Stimulated activated CD8-positive, alpha-beta memory T cell treated with anti-CD3 and anti-CD28 coated beads, Interleukin-15, amount 100 ng/mL, for 4 hours (primary cell): ENCODE measurements at places on chromosomes 4 and X.

DNA sequence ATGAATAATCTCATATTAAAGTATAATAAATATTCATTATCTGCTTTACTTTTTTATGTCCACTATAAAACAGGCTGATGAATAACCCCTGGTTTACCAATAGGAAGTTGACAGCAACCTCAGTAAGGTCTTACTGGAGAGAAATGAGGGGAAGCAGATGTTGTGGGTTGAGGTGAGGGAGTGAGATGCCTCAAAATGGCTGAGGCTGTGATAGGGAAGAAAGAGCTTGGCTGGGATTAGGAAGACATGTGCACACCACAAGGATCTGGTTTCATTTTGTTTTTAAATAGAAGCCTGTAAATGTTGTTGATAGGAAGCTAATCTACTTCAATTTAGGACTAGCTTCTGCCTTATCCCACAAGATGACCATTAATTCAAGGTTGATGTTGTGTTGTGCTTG lies 14.4 kb upstream of the CYBB start:
- DNase-seq, result no peak

DNA sequence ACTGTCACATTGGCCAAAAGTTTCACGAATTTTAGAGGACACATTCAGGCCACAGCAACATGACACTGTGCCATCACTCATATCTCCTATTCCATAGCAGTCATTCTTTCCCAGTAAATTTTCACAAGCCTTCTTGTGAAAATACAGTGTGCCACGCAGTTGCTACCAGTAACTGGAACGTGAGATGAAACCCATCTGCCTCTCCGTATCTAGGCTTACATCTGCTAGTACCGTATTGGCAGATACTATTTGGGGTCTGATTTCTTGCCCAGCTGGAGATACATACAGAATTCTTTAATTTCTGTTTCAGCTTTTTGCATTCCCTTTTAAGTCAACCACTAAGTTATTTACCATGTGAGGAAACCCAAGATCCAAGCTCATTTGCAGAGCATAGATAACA lies 8.7 kb upstream of the FAM241A start:
- DNase-seq, result no peak

DNA sequence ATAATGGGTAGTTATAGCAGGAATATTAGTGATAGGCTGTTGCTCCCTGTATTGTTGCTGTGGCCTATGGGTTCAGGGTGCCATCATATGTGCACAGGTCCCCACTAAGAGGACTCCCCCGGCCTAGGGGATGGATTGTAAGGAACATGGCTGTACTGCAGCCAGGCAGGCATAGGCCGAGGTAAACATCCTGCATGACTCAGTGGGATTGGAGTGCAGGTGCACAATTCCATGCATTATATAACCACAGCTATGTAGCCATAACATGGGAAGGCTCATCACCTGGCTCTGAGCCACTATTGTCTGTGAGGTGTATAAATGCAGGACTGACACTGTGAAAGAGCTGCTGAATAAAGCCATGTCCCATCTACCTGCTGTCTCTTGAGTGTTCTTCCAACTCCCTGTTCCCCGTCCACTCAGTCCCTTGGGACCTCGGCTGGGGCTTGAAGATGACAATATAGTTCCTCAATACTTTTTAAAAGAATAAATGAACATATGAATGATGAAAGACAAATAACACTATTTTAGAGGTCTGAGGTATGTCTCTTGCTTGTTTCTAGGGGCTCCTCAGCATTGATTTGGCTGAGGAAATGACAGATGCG lies 425.2 kb downstream of the IDS start:
- no peak for DNase-seq

- no peak for DNase-seq
Measured at GRCh38 chr4:88107406-88108107, 50.9 kb downstream of the ABCG2 start.

DNA sequence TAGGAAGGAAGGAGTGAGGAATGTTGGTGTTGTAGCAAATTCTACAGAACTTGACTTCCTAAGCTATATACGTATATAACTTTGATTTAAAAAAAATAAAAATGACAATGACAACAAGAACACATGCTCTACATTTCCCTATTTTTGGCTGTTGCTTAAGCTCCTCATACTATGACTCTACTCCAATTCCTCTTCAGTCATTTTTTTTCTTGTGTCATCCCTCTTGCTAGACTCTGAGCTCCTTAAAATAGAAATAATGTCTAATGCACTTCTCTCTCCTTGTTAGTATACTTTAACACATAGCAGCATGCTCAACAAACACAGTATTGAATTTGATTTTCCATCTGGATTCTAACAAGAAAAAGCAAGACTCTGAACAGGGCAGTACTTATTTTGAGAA lies 144.0 kb downstream of the HDX start:
- no peak for DNase-seq

- DNase-seq, result no peak
Measured at GRCh38 chrX:110108381-110108821, 105.5 kb downstream of the TMEM164 start.

GRCh38 chr4:104015680-104016079 lies 295.9 kb upstream of the TACR3 start:
- DNase-seq, result no peak

DNA sequence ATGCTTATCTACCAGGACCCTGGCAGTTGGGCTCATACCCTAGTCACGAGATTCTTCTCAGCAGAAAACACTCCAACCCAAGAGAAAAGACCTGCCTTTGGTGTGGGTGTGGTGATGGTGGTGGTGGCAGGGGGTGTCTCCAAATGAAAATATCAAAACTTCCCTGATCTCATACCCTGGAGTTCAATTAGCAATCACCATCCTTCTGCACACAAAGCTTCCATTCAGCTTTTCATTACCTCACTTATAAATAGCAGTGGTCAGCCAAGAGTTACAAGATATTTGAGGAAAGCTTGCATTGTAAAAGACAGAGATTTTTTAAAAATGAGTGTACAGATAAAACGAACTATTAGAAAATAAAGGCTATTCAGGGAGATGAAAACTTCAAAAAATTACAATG lies 580.8 kb upstream of the MAGEB2 start:
- no peak for DNase-seq

- no peak for DNase-seq
Measured at GRCh38 chrX:10175319-10175871, 18.6 kb downstream of the CLCN4 start.

DNA sequence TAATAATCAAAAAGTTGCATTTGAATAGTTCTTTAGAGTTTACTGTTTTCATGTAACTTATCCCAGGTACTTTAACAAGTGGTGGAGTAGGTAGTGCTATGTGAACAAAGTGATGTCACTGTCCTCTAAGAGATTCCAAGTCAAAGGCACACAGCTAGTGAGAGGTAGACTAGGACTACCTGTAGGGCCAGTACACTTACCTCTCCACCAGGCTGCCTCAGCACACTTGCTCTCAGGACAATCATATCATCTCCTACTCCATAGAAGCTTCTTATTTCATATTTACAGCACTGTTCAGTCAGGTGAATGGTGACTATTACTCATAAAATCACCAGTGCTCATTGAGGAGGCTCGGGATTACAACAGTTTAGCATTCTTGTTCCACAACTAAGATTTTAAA lies 173.0 kb upstream of the EMCN start:
- no peak for DNase-seq

GRCh38 chr4:18192901-18193300 lies 171.3 kb upstream of the LCORL start:
- DNase-seq, result no peak

DNA sequence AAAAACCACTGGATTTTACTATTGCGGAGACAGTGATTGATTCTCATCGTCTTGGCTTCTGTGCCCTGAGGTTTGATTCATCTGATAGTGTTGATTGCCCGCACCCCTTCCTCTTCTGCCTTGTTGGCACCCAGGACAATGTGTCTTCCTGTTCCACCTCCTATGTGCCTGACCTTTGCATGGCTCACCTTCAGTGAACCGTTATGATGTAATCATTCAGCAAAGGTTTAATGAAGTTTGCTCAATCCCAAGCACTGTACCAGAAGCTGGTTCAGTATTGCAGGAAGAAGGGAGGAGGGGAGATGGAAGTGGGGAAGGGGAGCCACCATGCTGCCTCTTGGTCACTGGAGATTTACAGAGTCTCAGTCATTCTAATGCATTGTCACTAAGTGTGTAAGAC lies 36.3 kb downstream of the PDGFRA start:
- DNase-seq, result no peak

DNA sequence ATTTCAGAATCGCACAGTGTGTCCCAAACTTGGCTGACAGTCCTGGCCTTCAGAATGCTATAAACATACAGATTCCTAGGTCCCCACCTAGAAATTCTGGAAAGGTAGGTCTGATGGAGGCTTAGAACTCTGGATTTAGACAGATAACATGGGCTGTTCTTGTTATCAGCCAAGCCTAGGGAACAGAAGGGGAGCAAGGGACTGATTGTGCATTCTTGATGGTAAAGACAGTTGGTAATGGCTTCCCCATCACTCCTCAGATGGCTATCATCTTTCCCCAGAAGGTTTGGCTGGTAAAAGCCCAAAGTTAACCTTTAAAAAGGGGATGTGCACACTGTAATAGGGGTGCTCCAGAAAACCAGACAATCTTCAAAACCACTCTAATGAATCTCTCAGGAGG lies 35.7 kb downstream of the DIPK2B start:
- no peak for DNase-seq

- DNase-seq, result no peak
Measured at GRCh38 chr4:7852568-7853185, 87.0 kb downstream of the AFAP1 start.

- DNase-seq, result no peak
Measured at GRCh38 chr4:22170353-22170752, 221.8 kb upstream of the KCNIP4 start.

DNA sequence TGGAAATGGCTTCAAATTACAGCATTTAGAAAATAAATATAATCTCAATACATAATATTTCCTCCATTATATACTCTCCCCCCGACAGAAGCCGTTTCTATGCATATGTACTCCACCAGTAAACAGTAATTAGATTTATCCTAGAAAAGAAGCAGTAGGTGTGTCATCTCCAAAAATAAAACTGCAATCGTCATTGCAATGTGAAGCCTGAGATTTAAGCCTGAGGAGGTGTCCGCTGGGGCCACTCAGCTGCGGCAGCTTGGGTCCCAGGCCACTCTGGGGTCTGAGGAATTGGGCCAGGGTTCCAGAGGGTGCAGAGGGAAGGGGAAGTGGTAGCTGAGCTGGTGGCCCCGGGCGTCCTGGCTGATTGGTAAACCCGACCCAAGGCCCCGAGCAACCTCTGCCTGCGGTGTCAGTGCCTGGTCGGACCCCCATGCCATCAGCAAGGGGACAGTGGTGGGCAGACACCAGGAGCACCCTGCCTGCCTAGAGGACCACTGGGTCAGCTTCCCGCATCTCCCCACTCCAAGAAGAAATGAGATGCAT lies 7.8 kb upstream of the MXD4 start:
- DNase-seq, result no peak

DNA sequence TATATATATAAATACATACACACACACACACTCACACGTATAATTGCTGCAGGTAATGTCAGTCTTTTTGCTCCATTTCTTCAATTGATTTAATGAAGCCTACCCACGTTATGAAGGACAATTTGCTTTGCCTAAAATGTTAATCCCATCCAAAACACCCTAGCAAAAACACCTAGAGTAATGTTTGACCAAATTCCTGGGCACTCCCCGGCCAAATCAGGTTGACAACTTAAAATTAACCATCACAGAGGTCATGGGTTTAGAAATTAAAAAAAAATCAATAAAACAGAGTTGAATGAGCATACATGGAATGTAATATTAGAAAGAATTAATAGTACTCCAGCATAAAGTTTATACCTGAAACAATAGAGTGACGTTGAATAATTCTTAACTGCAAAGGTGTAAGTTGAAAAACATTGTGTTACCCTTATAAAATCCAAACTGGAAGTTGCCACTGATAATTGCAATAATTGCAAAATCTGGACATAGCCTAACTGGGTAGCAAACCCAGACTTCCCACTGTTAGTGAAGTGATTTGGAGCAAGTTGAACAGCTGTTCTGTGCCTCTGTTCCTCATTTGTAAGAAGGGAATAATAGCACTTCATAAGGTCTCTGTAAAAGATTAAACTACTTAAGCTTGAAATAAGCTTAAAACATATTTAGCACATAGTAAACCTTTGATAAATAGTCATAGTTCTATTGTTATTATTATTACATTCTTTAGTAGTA lies 2120.5 kb downstream of the PCDH7 start:
- no peak for DNase-seq

DNA sequence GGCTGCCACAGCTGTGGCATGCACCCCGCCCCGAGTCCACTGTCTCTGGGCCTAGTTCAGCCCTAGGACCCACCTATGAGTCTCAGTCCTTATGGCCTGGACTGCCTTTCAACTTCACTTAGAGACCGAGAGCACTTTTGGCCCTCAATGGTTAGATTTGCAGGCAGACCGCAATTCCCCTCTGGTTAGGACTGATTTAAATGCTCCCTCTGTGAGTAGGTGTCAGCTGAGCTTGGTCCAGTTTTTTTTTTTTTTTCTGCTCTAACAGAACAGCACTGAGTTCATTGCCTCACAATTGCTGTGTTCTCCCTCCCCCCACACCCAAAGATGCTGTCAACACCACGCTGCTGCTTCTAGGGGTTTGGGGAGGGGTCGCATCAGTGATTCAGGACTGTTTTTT lies 143.2 kb downstream of the BMP15 start:
- no peak for DNase-seq

GRCh38 chrX:69032601-69033000 lies 132.7 kb downstream of the PJA1 start:
- DNase-seq, result no peak

DNA sequence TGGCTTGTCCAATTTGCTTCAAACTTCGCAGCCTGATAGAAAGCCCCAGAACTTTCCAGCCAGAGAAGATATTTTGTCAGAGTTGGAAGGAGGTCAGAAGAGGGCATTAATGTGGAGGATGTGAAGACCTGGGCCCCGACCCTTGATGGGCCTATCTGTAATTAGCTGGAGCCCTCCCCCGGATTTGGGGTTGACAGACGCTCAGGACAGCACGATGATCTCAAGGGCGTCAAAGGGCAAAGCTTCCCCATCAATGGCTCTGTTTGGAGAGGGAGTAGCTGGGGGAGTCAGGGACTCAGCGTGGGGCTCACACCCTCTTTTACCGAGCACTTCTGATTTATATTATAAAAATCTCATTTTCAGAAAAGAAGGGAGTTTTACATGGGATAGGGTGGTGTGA lies 59.0 kb upstream of the PPP2R3B start:
- no peak for DNase-seq

GRCh38 chr4:184320631-184321030 lies 103.0 kb upstream of the ENPP6 start:
- DNase-seq, result no peak

DNA sequence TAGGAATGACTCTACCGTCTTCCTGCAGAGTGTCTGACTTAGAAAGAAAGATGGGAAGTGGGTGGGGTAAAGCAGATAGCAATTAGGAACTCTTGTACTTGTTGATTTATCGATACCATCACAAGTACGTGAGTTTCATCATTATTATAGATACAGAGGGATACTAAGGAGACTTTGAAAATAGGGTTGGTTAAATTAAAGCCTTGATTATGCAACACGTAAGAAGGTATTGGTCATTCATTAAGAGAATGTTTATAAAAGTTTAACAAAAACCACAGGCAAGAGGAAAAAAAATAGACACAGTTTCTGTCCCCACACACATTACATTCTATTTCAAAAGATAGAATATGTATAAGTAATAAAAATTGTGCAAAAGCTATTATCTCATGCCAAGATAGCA lies 65.9 kb upstream of the UGT2B7 start:
- no peak for DNase-seq
